ENCODE measurements at places on chromosomes 16 and 17.
A peak's percentile ranks its signal among the peaks of the same experiment; 100 is the strongest.

DNA sequence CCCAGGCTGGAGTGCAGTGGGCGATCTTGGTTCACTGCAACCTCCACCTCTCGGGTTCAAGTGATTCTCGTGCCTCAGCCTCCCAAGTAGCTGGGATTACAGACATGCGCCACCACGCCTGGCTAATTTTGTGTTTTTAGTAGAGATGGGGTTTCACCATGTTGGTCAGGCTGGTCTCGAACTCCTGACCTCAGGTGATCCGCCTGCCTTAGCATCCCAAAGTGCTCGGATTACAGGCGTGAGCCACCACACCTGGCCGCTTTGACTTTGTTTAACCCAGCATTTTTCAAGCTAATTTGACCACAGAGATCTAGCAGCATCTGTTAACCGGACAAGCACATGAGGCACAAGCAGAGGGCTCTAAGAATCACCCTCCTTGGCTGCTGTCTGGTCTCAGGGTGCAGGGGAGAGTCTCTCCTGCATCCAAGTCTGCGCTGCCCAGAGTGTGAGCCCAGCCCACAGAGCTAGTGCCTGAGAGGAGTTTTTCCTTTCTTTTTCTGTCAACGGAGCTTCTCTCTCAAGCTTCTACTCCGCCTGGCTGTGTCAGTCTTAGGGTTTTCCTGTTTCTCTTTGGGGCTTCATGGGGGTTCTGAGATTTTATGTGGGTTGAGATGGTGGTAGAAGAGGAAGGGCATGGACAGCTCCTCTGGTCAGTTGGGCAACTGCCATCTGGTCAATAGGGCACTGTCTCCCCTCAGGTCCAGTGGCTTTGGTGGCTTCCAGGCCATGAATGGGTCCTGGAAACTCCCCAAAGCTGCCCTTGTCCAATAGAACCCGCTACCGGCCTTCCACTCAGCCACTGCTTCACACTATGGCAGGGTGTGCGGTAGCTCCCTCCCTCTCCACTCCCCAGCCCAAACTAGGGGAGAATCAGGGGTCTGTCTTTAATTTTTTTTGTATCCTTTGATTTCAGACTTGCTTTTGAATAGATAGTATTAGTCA is 59.6 kb downstream of the TNFRSF13B start:
- DNase-seq, result no peak

GRCh38 chr17:63138713-63139112 is 172.7 kb downstream of the TANC2 start:
- DNase-seq, result no peak

DNA sequence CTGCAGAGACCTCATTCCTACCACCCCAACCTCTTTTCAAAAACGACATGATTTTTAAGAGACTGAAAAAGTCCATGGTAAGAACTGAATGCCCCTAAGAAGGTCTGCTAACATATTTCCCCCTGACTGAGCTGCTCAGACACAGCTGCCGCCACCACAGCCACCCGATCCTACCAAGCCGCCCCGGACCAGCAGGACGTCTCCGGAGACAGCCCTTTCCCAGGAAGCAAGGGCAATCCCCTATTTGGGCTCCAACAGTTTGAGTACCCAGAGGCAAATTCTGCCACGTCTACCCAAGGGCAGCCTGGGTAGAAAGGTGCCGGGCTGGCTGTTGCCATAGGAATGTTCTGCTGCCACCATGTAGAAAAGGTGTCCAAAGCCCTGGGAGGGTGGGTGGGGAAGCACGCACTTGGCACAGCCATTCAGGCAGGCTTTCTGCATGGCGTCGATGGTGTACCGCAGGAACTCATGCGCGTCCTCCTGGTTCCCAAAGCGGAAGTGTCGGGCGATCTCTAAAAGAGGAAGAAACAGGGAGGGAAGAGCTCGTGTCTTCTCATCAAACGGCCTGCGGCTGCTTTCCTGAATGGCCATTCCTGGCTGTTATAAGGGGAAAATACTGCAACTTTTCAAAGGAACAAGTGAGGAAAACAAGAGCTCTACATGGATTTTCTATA is 13.6 kb downstream of the USP36 start:
- DNase-seq, result no peak

DNA sequence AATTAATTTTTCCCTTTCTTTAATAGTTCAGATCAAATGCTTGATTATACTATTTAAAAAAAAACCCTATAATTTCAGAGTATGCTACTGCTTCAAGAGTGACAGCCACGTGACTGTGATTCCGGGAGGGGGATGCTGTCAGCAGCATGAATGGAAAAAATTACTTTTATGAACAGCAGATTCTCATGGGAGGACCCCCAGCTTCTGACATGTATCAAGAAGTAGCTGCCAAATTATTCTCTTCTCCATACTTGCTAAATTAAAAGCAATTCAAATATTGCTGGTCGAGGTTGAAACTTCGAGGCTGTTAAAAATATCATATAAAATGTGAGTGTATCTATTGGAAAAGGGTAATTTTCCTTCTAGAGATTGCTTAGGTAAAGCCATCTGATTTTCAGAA is 95.0 kb downstream of the HS3ST4 start:
- no peak for DNase-seq

- DNase-seq, result no peak
Measured at GRCh38 chr16:14564323-14564722, 65.7 kb downstream of the PARN start.

- DNase-seq, result no peak
Measured at GRCh38 chr17:20228860-20229259, 219.7 kb downstream of the SPECC1 start.

- DNase-seq, result peak; percentile 47
Measured at GRCh38 chr16:87056083-87056482, 261.1 kb downstream of the C16orf95 start.

DNA sequence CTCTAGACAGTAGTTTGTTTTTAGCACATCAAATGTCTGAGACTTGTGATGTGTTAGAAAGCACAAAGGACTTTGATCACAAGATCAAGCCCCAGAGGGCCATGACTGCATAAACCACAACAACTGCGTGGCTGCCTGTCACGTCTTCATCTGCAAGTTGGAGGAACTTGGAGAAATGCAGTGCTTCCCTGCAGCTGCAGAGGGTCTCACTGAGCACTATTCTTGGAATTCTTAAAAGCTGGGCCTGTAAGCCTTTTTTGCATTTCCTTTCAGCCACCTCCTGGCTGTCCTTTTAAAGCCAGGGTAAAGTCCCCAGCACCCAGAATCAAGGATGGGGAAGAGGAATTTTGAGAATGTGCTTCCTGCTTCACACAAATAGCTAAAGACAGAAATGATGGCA is 431.3 kb downstream of the MAF start:
- no peak for DNase-seq

GRCh38 chr17:11349106-11349505 is 108.1 kb downstream of the SHISA6 start:
- no peak for DNase-seq

DNA sequence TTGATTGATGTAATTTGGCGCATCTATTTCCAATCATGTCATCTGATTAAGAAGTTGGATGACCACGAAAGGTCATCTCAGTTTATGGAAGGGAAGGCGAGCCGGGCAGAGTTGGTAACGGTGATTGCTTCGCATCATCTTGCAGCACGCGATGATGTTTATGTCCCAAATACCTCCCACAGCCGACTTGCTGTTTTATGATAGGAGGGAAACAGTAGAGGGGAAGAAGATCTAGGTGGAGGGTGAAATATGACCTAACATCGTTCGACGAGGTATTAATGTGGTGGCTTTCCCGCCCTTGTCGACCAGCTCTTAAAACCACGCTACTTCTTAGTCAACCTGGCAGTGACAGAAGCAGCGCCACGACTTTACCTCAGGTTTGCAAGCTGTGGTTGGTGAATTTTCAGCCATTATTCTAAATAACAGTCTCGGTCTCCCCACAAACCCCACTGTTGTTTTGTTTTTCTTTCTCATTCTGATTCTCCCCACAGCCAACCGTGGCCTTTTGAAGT is 805 bp upstream of the TANC2 start:
- DNase-seq, result no peak

DNA sequence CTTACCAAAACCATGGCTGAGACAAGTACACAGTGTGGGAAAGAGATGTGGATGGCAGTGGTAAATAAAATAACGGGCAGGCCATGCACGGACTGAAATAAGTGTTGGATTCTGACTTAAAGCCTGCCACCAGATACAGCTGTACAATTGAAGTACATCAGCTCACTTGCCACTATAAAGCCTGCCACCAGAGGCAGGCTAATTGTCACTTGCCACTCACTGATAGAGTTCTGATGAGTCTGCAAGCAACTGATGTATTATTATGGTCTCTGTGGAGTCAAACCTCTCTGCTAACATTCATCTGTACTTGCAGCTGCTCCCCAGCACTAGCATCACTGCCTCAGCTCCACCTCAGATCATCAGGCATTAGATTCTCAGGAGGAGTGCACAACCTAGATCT is 93.0 kb downstream of the CYTH1 start:
- DNase-seq, result no peak

DNA sequence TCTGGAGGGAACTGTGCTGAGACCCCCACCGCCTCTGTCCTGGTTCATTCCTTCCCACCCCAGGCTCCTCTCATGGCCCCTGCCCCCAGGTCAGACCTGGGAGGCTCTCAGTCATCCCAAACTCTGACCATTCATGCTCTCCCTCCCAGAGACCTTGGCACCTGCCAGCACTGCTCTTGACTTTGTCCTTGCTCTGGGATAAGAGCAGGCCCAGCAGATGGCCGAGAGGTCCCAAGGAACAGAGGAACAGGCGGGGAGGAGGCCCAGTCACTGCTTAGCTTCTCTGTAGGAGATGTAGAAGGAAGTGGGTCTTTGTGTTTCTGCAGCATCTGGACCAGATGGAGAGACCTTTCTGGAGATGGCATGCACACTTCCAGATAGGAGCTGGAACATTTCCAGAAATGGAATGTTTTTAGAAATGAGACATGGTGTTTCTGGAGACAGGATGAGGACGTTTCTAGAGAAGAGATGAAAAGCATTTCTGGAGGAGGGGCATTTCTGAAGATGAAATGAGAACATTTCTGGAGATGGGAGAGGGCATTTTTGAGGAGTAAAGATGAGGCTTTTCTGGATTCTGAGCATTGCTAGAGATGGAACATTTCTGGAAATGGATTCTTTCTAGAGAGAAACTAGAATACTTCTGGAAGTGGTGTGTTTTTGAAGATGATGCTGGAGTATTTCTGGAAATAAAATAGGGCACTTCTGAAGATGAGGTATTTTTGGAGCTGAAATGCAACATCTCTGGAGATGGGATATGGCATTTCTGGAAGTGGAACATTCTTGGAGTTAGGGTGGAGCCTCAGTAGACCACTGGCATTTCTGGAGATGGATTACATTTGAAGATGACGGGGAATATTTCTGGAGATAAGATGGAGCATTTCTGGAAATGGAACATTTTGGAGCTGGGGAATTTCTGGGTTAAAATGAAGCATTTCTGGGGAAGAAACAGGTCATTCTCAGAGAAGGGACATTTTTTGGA is 55.2 kb downstream of the RAI1 start:
- no peak for DNase-seq

DNA sequence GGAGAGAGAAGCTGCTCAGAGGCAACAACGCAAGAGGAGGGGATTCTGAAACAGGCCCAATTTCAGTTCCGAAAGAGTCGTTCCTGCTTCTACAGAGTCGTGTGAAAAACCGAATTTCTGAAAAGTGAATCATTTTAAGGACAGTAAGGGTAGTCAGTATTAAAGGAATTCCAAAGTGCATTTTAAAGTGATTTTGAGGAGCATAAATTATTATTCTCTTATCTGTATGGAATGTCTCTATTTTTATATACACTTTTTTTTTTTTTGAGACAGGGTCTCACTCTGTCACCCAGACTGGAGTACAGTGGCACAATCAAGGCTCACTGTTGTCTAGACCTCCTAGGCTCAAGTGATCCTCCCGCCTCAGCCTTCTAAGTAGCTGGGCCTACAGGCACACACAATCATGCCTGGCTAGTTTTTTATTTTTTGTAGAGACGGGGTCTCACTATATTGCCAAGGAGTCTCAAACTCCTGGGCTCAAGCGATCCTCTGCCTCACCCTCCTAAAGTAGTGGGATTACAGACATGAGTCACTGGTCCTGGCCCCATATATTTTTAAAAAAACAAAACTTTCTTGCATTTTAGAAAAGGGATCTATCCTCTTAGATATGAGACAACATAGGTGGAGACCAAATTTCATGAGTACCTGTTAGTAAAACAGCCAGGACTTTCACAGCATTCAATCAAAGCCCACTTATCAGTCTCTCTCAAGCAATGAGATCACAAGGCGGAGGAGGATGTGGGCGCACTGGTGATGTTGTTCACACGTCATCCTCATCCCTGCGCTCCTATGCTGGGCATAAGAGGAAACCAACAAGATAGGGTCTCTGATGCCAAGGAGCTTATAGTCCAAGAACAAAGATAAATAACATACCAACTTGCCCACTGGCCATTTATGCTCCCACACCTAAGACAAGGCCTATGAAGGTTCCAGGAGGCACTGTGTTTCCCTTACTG is 53.2 kb downstream of the SMG6 start:
- no peak for DNase-seq

DNA sequence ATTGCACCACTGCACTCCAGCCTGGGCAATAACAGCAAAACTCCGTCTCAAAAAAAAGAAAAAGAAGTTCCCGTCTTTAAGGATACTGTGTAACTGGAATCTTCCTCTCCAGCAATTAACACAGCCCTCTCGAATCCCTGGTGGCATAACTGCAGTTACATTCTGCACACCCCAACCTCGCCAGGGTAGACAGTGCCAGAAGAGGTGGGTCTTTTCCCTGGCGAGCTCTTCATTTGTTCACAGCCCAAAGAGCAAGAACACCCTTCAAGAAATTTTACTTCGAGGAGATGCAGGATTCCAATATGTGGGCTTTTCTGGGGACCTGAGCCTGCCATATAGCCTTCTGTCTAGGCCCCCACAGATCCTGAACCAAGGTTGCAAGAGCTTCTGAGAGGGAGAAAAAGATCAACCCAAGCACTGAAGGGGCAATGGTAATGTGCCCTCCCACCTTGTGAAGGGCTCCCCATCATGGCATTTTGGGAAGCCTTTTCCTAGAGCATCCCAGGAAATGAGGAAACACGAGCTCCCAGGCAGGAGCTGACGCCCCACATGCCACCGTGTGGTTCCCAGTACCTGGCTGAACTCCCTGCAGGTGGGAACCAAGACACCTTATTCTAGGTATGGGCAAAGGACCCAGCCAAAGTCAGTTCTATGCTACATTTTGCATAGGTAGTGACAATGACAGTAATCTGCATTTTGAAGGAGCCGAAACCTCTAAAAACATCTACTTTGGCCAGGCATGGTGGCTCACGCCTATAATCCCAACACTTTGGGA is 26.9 kb downstream of the TK2 start:
- no peak for DNase-seq

DNA sequence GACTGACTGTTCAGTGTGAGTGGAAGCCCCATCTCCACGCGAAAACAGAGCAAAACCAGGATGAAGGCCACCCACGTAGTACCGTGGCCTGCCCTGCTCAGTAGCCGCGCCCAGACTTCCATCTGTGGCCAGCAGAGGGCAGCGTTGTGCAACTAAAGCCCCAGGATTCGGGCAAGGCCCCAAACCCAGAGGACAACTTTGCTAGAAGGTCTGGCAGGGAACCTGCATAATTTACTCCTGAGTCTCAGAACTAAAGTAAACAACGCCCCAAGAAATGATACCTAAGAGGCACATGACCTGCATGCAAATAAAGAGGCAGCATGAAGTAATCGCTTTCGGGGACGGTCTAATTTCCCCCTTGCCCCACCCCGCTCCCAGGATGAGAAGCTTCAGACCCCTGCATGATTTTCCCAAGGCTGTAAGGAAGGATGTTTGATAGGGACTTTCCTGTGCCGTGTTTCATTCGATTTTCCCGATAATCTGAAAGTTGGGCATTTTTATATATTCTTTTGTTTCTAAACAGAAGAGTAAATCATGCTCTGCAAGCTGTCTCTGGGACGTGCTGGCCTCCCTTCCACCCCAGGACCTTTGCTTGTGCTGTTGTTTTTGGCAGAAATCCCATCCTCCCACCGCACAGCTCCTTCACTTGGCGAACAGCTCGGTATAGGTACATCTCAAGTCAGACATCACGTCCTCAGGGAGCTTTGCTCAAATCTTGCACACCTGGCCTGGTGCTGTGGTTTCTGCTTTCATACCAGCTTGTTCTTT is 18.6 kb downstream of the HSBP1 start:
- DNase-seq, result peak; percentile 84
